ENCODE measurements at places on chromosomes 1 and 21.

DNA sequence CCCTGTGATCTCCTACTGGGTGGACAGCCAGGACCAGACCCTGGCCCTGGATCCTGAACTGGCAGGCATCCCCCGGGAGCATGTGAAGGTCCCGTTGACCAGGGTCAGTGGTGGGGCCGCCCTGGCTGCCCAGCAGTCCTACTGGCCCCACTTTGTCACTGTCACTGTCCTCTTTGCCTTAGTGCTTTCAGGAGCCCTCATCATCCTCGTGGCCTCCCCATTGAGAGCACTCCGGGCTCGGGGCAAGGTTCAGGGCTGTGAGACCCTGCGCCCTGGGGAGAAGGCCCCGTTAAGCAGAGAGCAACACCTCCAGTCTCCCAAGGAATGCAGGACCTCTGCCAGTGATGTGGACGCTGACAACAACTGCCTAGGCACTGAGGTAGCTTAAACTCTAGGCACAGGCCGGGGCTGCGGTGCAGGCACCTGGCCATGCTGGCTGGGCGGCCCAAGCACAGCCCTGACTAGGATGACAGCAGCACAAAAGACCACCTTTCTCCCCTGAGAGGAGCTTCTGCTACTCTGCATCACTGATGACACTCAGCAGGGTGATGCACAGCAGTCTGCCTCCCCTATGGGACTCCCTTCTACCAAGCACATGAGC lies 17.2 kb upstream of the SLC25A44 start:
- DNase-seq = no peak

DNA sequence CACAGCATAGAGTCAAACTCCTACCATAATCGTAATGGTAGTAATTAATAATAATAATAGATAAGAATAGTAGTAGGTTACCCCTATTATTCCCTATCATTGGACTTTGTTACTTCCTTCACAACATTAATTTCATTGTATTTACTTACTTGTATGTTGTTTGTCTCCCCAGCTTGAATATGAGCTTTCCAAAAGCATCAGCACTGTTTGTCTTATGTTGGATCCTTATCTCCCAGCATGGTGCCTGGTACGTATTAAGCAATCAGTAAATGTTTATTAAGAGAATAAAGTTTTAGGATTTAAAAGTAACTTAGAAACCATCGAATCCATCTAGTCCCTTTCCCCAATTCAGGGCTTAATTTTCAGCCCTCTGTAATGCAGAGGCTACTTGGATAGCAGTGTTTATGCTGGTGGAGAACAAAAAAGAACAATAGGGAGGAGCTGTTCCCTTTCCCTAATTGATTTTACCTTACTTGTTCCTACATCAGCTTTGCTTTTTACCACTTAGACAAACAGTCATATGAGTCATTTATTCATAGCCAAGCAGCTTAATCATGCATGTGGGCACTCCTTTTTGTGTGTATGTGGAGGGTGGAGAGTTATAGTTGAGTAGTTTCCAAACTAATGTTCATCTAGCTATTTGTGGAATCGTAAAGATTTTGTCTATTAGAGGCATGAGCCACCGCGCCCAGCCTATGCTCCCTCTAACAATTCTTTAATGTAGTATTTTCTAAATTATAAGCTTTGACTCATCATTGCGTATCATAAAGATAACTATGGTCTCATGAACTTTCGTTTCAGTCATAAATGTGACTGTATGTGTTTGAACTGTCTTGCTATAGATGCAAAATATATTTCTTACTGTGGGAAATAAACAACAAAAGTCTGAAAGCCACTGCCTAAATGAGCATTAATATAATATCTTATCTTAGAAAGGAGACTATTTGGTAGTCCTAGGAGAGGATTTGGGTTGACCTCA lies 20.9 kb upstream of the DR1 start:
- DNase-seq = no peak

DNA sequence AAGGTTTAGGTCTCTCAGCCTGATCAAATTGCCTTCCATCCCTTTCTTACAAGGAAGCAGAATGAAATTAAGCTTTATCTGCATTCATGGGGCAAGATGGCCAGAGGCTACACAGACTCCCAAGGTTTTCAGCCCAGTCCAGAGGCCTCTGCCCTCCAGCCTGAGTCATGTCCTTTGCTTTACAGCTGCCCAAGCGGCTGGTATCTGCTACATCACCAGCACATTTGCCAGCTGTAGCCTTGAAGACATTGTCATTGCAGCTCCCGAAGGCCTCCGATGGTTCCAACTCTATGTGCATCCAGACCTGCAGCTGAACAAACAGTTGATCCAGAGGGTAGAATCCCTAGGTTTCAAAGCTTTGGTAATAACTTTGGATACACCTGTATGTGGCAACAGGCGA lies 16.0 kb downstream of the HAO2 start:
- no peak for DNase-seq

DNA sequence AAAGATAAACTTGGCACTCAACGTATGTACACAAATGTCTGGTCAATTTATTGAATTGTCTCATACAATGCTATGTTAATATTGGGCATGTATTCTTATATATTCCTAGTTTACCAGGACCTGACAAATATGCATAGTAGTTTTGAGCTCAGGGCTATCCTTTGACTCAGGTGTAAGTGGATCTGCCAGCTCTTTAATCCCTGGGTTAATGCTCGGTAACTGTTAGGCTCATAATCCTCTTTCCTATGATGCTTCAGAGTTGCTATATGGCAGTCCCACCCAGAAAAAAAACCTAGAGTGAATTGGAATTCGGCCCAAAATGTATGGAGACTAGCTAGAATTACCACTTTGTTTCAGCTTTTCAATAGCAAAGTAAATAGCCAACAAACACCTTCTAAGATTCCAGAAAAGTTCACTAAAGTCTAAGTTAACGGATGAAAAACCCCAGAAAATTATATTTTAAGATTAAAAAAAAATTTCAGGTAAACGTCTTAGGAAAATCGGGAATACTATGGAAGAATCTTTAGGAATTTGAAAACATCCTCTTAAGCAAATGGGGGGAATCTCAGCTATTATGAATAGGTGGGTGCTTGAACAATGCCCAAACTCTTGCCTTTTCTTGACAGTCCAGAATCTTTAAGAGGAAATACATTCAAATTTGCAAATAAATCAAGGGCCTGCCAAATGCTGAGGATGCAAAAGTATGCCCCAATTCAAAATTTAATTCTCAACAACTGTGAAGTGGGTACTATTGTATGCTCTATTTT lies 10.9 kb downstream of the H3-3A start:
- no peak for DNase-seq

DNA sequence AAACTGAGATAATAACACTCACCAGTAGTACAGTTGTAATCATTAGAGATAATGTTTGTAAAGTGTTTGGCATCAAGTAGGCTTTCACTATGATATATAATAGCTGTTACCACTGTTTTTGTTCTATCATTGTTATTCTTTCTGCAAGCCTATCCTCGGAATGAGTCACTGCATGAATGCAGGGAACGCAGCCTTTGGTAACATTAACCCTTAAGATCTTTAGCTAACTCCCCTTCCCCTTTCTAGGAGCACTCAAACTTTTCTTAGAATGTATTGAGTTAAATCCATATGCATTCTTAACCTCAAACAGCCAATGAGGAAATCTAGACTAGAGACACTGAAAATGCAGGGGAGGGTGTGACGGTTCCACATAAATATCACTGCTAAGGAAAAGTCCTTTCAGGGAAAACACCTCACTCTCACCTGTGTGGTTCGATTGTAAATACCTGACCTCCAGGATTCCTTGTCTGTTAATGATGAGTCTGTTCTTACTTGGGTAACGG lies 467.3 kb downstream of the SETD4 start:
- DNase-seq = no peak

- DNase-seq = no peak
Observed at GRCh38 chr1:207648334-207649209, 3.6 kb downstream of the CR1L start.

- DNase-seq = no peak
Observed at GRCh38 chr21:42468491-42469131, 27.4 kb downstream of the RSPH1 start.

- no peak for DNase-seq
Observed at GRCh38 chr1:19683351-19683750, 18.7 kb downstream of the HTR6 start.

DNA sequence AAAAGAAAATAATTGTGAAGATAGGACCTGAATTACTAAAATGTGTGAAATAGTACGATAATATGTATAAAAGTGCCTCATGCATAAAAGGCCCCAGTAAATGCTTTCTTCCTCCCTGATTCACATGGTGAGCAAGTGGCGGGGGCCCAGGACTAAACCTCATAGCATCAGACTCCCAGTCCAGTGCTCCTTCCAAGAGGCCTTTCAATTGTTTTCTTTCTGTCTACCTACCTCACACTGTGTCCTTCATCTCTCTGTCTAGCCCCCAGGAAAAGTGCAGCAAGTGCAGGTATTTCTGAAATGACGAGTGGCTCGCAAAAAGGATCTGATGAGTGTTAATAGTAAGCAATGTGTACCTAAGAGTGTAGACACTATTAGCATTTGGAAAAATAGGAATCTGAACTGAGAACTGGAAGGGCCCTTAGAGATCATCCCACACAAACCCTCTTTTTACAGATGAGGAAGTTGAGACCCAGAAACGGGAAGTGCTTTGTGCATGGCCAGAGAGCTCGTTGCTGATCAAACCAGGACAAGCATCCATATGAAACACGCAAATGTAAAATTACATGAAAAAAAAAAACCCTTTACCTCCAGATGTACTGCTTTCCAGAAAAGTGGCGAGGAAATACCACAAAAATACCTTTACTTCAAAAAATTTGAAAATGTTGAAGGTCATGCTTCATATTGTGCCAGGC lies 118.2 kb upstream of the HOOK1 start:
- DNase-seq = no peak

GRCh38 chr1:236888903-236889302 lies 93.8 kb downstream of the MTR start:
- no peak for DNase-seq

DNA sequence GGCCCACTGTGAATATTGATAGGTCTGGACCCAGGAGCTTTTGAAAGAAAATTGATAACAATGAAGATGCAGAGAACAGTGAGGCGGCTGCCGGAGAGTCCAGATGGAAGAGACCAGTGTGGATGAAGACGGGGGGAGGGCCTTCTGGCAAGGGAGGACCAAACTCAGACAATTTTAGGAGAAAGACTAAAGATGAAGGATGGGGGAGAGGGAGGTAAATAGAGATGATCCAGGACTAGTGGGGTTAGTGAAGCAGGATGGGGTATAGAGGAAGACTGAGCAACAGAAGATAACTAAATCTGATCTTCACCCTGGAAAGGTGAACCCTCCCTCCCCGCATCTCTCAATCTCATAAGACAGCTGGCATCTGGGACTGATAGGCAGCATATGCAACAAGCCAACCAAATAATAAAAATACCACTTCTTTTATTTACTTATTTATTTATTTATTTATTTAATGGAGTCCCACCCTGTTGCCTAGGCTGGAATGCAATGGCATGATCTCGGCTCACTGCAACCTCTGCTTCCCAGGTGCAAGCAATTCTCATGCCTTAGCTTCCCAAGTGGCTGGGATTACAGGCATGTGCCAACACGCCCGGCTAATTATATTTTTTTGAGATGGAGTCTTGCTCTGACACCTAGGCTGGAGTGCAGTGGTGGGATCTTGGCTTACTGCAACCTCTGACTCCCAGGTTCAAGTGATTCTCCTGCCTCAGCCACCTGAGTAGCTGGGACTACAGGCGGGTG lies 10.5 kb downstream of the EIF3I start:
- no peak for DNase-seq

- DNase-seq = no peak
Observed at GRCh38 chr1:110237386-110238152, 27.5 kb downstream of the KCNC4 start.

DNA sequence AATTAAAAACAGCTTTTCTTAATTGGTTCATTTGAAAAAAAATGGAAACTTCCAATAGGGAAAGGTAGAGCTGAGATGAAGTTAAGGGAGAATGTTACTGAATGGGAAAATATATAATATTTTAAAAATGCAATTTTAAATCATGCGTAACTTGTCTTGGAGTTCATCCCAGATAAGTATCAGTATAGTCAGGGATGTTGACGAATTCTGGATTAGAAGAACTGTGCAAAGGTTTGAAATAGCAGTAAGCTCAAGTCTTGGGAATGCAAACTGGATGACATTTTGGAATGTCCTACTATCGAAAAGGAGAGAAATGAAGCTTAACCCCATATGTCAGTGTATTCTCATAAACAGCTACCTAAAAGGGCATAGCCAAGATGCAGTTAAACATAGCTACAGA lies 4.0 kb upstream of the ST6GALNAC3 start:
- DNase-seq = no peak

GRCh38 chr1:164054331-164054730 lies 504.7 kb upstream of the PBX1 start:
- DNase-seq = no peak

DNA sequence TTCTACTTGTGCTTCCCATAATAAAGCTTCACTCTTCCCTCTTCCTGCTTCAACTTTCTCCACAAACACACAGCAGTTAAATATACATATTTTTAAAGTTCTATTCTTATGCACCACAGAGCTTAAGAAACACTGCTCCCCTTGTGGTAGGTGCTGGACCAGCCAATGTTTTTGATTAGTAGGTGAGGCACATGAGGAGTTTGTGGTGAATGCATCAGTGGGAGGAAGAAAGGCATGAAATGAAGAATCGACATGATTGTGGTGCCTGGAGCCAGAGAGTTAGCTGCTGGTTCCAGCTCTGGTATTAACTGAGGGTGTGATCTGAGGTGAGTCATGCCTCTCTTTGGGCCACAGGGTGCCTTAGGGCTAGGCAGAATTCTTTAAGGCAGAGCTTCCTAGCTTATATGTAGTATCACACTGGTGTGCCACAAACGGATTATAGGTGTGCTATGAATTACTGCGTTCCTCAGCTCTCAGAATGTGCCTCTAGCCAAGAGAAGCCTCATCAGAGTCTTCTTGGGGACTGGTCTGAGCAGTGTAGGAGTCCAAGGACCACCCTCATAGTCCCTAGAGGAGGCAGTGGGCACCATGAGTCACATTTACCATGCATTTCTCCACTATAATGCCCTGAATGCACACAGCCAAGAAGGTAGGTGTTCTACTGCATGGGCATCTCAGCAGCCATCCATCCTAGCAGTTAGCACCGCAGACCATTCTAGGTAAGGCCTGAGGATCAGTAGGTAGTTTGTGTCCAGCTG lies 97.4 kb upstream of the SGIP1 start:
- DNase-seq = no peak

Measured in HuH-7.5 (cell line).